ENCODE measurements at places on chromosomes 7 and 10.

DNA sequence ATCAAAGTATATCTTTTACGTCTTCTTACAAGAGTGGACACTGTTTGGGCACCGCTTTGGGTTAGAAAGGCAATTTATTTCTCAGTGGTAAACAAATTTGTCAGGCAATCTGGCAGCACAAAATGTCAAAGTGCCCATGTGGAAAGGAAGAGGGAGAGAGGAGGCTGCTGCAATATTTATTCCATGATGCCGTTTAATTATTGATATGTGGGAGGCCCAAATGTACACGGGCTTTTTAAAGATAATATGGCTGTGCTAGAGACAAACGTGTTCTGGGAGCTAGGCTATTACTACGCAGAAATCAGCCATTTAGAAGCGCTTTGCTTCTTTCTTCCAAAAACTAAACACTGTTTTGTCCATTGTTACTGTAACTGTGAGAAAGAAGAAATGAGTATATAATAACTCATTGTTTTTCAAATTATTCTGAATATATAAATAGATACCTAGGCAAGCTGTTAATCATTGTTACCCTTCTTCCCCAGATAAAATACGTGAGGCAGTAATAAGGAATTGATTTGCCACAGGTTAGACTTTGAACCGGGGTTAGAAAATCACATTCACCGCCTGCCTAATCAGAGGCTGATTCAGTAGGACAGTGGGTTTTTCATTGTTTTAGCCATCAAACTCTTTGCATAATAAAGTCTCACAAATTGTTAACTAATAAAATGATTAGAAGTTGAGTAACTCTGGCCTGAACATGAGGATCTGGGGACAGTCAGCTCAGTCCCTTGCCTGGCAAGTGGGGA, 116.5 kb upstream of the FRMD4A start:
- H3K4me1 ChIP-seq: no peaks in the 10 kb centered on the region
- H3K36me3 ChIP-seq: no peaks in the 10 kb centered on the region
- H3K27me3 ChIP-seq: no peaks in the 10 kb centered on the region
- no peak overlapping the region for H3K27ac ChIP-seq

GRCh38 chr7:144011458-144012230, 11.5 kb downstream of the OR6B1 start:
- H3K4me3 ChIP-seq: no peak overlapping the region
- no peaks in the 10 kb centered on the region for H3K36me3 ChIP-seq
- no peaks in the 10 kb centered on the region for H3K27me3 ChIP-seq

- no peak overlapping the region for H3K4me3 ChIP-seq
- peaks cover 45% of the 10 kb centered on the region for H3K36me3 ChIP-seq
- no peaks in the 10 kb centered on the region for H3K27me3 ChIP-seq
- DNase-seq: no peak
Measured at GRCh38 chr7:2068693-2069471, 163.9 kb downstream of the MAD1L1 start.

GRCh38 chr10:78910886-78911285, 157.9 kb upstream of the ZMIZ1 start:
- H3K36me3 ChIP-seq: no peaks in the 10 kb centered on the region
- peaks cover 13% of the 10 kb centered on the region for H3K27me3 ChIP-seq
- no peak overlapping the region for H3K27ac ChIP-seq
- H3K4me1 ChIP-seq: no peaks in the 10 kb centered on the region
- DNase-seq: no peak
